ENCODE measurements at places on chromosomes 7 and 10.

GRCh38 chr7:46072722-46073121, 151.7 kb upstream of the IGFBP3 start:
- no peak for DNase-seq
- no peak overlapping the region for H3K4me3 ChIP-seq
- H3K27me3 ChIP-seq: no peaks in the 10 kb centered on the region

DNA sequence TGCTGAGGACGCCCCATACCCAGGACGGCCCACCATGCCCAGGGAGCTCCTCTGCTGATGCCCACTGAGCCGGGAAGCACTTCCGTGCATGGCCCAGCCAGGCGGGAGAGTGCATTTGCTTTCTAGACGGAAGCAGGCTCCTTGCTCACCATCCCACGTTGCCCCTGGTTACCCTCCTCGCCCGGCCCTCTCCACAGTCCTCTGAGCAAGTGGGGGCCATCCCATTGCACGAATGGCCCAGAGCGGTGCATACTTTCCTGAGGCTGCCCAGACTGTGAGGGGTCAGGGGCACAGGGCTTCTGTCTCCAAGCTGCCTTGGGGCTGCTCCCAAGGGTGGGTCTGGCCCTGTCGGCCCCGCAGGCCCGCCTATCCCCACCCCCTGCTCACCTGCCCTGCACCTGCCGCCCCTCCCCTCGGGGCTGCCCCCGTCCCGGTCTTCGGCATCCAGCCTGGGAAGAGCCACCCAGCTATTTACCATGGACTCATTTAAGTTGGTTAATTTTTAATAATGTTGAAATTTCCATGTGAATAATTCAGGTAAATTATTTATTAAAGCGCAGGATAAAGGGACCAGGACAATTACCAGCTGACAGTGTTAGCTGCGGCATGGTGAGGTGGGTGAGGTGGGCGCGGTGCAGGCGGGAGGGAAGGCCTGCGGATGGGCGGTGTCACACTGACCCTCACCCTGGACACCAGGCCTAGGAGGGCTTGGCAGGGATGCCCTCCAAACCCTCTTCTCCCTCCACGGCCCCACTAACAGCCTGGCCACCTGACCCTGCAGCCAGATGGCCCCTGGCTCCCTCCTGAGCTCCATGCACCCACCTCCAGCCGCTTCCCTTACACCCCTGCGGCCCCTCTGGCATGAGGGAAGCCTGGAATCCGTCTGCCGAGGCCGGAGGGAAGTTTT, 104.4 kb downstream of the MICALL2 start:
- no peak for DNase-seq
- H3K4me3 ChIP-seq: no peak overlapping the region
- H3K4me1 ChIP-seq: no peaks in the 10 kb centered on the region
- H3K36me3 ChIP-seq: no peaks in the 10 kb centered on the region
- H3K27ac ChIP-seq: no peak overlapping the region

- H3K4me3 ChIP-seq: peak overlapping the region; percentile 81
- no peak overlapping the region for H3K27ac ChIP-seq
- H3K36me3 ChIP-seq: no peaks in the 10 kb centered on the region
- DNase-seq: no peak
- 0 out of 2 replicates have a peak, but pooled peaks cover 5% of the 10 kb centered on the region for H3K4me1 ChIP-seq
- H3K27me3 ChIP-seq: peaks cover 25% of the 10 kb centered on the region
Observed at GRCh38 chr7:1531263-1531978, 919 bp downstream of the MAFK start.

DNA sequence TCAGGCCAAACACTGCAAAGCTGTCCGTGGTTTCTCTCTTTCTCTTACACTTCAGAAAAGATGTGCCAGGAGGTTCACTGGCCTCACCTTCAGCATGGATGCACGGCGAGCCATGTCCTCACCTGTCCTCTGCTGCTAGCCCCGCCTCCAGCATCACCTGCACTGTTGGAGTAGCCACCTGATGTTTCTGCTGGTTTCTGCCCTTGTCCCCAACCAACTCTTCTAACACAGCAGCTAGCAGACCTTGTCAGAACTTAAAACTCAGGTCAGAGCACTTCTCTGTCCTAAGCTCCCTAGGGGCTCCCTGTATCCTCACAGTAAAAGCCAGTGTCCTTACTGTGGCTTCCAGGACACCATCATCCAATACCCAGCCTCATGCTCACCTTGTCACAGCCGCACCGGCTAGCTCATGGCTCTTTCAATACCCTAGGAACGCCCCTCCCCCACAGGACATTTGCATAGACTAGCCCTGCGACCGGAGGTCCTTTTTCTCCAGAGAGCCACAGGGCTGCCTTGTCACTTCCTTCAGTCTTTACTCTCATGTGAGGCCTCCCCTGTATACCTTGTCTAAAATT, 15.2 kb downstream of the PALD1 start:
- peak overlapping the region; percentile 54 for H3K4me3 ChIP-seq
- no peaks in the 10 kb centered on the region for H3K27me3 ChIP-seq
- H3K36me3 ChIP-seq: no peaks in the 10 kb centered on the region
- peaks cover 89% of the 10 kb centered on the region for H3K4me1 ChIP-seq

GRCh38 chr7:96300502-96300901, 21.4 kb downstream of the SLC25A13 start:
- no peaks in the 10 kb centered on the region for H3K4me1 ChIP-seq
- no peak for DNase-seq
- H3K36me3 ChIP-seq: no peaks in the 10 kb centered on the region
- no peaks in the 10 kb centered on the region for H3K27me3 ChIP-seq
